ENCODE measurements at places on chromosomes 12 and 14.

GRCh38 chr14:34718750-34719304, 4.4 kb upstream of the CFL2 start:
- no peak for DNase-seq

GRCh38 chr12:29398495-29398894, 17.5 kb upstream of the ERGIC2 start:
- no peak for DNase-seq

GRCh38 chr12:88753066-88753465, 172.8 kb upstream of the KITLG start:
- no peak for DNase-seq

DNA sequence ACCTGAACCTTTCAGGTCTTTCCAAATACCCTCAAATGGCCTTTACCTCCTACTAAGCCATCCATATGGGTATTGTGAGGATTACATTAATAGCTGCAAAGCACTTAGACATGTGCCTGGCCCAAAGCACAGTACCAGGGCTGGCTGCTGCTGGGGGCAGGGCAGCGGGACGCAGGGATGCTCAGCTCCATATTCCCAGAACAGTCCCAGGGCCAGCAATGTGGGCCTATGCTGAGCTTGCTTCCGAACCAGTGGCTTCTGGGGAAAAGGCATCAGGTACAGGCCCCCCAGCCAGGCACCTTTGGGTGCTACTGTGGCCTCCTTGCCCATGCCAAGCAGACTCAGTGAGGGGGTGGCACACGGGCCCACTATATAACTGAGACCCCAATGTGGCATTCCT, 10.4 kb downstream of the ACTN1 start:
- DNase-seq = no peak

- no peak for DNase-seq
Measured at GRCh38 chr12:98369581-98369980, 145.8 kb upstream of the TMPO start.

DNA sequence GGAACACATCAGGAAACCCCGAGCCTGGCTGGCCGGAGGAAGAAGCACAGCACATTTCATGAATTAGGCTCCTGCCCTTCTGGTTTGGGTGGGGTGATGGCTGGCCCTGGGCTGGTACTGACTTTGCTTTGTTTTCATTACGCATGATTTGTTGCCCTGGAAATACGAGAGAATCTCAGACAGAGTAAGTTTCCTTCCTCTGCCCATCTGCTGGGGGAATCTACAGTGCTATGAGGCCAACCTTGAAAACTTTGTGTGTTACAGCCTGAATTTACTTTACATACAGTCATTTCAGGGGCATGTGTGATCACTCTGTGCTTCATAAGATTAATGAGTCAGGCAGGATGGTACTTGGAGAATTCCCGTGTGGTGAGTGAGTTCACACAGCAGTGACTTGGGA, 20.5 kb upstream of the SLC5A8 start:
- no peak for DNase-seq

DNA sequence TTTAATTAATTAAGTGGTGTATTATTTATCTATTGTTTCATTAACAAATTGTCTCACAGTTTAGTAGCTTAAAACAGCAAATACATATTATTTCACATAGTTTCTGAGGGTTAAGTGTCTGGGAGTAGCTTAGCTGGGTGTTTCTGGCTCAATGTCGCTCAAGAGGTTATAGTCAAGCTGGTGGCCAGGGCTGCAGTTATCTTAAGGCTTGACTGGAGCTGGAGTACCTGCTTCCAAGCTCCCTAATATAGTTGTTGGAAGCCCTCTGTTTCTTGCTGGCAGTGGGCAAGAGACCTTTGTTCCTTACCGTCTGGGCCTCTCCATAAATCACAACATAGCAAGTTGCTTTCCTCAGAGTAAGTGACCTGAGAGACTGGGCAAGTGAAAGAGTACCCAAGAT, 66.6 kb downstream of the RAD51B start:
- no peak for DNase-seq

- no peak for DNase-seq
Measured at GRCh38 chr12:86435053-86435452, 178.9 kb upstream of the MGAT4C start.

DNA sequence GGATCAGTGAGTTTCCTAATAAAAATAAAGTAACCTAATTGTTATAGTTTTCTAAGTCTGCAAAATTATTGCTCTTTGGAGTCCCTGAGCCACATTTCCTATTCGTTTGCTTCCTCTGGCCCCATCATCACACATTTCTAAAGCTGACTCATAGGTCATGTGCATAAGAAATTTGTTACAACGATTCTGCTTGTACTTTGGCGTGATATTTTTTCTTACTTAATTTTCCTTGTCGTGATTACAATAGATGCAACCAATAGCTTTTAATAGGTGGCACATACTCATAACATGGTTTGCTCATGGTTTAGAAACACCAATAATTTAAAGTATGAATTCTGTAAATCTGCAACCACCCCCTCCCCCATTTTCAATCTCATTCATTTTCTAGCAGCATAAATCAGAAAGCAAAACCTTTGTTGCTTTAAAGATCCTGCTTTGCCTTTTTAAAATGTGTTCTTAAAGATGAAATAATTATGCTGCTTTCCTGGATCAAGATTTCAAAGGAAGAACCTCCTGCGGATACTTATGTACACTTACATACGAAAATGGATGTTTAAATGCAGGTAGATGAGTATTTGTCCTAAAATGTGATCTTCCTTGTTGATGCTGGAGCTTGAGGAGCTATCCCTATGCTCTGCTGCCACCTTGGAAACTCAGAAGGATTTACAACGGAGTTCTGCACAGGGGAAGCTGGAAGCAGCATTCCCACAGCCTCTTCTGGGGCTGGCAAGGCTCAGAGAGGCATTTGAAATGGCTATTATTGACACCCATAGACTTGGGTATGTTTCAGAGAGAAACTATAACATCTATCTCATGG, 1.7 kb upstream of the FLRT2 start:
- DNase-seq = peak; percentile 34

GRCh38 chr14:105849933-105850626, 323.7 kb downstream of the TMEM121 start:
- no peak for DNase-seq

DNA sequence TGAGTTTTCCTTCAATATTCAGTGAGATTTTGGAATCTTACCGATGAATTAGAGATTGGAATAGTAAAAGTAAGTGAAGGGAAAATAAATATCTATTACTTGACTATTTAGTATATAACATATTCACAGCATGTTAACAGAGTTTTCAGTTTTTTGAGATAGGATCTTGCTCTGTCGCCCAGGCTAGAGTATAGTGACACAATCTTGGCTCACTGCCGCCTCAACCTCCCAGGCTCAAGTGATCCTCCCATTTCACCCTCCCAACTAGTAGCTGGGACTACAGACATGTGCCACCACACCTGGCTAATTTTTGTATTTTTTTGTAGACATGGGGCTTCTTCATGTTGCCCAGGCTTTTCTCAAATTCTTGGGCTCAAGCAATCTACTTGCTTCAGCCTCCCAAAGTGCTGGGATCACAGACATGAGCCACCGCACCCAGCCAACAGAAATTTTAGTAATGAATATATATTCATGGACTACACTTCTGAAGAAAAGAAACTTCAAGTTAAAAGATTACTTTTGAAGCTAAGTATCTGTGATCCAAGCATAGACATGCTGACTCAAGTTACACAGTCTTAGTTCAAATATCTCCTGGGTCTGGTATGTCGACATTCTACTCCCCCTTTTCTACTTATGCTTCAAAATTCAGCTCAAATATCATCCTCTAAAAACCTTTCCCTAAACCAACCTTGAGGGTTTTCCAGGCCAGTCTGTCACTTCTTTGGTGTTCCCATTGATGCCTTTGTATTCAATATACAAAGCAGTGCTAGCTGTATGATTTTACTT, 13.8 kb downstream of the UBE2N start:
- no peak for DNase-seq

DNA sequence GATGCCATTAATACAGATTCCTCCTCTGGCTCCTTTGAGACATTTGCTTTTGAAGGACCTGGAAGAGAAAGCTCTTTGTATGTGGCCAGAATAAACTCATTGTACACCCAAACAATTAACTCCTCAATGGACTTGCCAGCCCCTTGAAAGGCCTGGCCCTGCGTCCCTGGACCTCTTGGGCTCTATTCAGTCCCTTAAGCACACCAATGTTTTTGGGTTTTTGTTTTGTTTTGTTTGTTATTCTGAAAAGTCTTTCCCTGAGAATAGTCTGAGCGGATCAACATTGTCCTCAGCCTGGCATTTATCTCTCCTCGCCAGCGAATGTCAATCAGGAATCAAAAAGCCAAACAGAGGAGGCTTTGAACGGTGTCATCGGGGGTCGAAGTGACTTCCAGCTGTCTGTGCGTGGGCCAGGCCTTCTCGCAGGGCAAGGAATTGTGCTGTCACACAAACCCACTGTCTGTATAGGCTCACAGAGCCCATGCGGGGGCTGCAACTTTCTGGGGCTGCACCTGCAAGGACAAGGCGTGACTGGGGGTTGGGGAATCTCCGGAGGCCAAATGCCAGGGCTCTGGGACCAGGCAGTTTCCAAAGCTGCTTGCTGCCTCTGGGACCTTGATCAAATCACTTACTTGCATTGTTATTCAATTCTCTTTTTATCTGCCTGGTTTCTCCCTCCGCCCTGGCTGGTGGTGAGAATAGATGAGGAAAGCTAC, 108.3 kb downstream of the SMOC1 start:
- no peak for DNase-seq

- DNase-seq = no peak
Measured at GRCh38 chr14:56390859-56391258, 188.7 kb upstream of the TMEM260 start.

DNA sequence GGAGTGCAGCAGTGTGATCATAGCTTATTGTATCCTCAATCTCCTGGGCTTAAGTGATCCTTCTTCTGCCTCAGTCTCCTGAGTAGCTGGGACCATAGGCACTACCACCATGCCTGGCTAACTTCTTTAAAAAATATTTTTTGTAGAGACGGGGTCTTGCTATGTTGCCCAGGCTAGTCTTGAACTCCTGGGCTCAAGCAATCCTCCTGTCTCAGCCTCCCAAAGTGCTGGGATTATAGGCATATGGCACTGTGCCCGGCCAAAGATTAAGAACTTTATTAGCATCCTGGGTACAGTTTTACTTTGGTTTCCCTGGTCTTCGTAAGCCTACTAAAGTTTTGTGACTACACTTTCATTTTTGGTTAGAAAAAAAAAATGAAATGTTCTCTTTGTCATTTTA, 84.4 kb downstream of the ACADS start:
- DNase-seq = no peak
